ENCODE measurements at places on chromosomes 3 and 15.

DNA sequence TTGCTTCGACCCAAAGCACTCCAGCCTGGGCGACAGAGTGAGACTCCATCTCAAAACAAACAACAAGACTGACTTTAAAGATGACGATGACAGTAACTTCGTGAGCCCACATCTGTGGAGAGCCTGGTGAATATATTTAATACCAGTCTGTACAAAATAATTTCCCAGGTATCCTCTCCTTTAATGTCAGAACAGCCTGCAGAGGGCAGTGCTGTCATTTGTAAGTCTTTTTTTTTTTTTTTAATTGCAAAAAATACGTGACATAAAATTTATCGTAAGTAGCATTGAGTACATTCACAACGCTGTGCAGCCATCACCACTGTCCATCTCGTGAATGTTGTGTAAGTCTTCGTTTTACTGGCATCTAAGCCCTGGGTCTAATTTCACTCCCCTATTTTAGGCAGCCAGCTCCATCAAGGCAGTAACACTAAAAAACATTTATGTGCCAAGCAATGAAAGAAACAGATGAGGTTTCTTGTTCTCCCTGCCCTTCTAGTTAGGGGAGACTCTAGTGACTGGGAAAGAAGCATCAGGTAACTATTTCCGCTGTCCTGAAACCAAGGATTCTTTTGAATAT lies 1.4 kb downstream of the HTD2 start:
- DNase-seq = peak; percentile 67

DNA sequence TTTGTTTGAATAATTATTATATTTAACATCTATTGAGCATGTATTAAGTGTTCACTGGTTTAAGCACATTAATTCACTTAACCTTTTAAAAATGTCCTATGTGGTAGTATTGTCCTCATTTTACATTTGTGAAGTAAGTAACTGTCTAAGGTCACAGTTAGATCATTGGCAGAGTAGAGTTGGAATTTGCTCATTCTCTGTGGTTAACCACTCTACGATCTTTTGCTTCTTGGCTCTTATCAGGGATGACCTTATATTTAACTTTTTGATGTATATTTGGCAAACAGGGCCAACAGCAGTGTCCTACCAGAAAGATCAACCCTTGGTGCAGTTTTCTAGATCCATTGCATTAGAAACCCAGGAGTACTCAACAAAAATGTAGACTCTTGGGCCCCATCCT lies 34.0 kb downstream of the PXK start:
- no peak for DNase-seq

GRCh38 chr3:1774597-1774996 lies 324.1 kb upstream of the CNTN4 start:
- DNase-seq = no peak

- DNase-seq = no peak
These were observed 477.8 kb upstream of the RGMA start for GRCh38 chr15:93566762-93567161.

DNA sequence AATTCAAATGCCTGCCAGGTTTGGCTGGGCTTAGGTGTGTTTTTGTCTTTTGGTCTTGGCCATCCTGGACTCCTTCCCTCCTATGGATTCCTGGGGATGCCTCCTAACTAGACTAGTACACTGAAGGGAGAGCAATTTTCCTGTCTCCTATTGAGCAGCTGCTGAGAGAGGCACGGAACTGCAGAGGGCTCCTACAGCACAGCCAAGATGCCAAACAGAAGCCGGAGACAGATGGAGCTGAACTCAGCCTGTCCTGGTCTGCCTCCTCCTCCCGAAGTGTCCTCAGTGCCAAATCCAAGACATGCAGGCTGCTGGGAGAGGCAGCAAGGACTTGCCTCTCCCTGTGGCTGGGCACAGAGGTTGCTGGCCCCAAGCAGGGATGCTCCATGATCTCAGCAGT lies 256.6 kb upstream of the PROK2 start:
- no peak for DNase-seq

DNA sequence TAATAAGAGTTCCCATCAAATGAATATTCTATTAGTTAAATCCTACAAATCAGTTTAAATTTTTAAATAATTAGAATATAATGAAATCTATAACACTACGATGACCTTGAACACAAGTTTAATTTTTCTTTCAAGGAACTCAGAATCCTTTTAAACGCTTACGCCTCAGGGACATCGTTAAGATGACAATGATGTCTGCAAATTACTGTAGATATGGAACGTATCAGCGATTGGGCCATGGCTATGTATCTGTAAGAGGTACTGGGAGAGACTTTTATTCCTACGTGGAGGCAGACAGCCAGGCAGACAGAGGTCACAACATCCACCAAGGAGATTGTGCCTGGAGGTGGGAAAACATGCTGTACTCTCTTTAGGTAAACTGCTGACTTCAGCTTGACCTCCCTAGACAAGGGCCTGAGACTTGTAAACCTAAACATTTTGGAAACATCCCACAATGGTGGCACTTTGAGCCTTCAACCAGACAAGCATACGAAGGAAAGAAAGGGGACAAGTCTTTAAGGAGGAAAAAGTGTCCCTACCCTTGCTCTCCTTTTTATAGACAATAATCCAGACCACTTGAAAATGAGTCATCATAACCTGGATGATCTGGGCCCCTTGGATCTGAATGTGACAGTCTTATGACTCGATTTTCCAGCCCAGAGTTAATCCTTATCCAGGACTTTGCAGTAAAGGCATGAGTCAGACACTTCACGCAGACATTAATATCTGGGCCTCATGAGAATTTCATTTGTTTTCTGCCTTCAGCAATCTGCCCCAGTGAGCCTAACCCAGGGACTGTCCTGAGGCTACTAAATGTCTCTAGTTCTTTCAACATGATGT lies 6.8 kb upstream of the LDHAL6B start:
- no peak for DNase-seq

- no peak for DNase-seq
These were observed at the start of gene NECTIN3 for GRCh38 chr3:111071257-111072030. Gene NECTIN3, plus strand, starts transcription at chr3:111071816. Its CDS starts 202 bp downstream, at chr3:111072018.

GRCh38 chr3:138681463-138682220 lies 73.1 kb downstream of the FAIM start:
- no peak for DNase-seq

DNA sequence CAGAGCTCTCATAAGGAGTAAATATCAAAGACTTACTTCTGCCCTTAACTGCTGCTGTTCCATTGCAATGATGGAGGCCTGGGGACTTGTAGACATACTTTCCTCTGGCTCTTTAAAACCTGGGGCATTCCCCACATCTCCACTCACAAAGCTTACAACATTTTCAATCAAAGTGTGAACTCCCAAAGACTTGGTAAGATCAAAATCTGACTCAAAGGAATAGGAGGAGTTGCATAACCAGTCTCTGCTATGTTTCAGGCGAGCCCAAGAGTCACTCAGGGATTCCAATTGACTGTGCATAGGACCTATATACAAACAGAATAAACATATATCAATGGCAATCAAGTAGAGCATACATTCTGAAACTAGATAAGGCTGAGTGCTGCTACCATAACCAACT lies 101.5 kb downstream of the FBXL22 start:
- DNase-seq = no peak

- DNase-seq = no peak
These were observed 85.3 kb downstream of the SEMA5B start for GRCh38 chr3:122942239-122942638.

DNA sequence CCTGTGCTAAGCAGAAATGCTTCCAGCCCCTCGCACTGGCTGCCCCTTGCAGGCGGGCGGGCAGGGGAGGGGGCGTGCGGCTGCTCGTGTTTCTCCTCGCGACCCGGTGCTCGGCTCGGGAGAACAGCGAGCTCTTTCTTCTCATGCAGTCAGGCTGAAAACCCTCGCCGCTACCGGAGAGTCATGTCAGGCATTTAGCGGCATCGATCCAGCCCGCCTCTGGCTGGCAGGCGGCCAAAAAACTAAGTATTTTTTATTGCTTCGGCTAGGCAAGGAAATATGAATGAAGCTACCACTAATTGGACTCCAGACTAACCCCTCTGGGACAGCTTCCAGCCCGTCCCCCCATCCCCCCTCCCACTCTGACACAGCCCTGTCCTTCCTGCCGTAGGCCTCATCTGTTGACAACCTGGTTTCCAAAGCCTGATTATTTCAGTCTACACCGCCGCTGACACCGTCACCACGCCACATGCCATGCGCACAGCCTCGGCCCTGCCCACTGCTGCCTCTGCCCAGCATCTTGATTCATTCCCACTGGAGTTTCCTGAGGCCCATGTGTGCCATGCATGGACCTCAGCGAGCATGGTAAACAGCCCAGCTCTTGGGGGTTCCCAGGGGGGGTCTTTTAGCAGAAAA lies 35.3 kb downstream of the TLE3 start:
- no peak for DNase-seq

DNA sequence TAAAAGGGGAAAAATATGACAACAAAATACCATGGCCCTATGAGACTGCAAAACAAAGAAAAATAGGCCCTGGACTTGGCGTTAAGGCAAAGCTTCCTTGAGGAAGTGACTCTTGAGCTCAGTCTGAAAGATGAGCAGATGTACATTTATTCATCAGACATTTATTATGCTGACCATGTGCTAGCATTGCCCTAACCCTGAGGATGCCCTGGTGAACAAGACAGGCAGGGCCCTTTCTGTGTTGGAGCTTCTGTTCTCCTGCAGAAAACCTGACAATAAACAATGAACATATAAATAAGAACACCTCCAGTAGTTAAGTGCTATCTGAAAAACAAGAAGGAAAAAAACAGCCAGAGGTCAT lies 12.4 kb downstream of the TF start:
- DNase-seq = no peak

DNA sequence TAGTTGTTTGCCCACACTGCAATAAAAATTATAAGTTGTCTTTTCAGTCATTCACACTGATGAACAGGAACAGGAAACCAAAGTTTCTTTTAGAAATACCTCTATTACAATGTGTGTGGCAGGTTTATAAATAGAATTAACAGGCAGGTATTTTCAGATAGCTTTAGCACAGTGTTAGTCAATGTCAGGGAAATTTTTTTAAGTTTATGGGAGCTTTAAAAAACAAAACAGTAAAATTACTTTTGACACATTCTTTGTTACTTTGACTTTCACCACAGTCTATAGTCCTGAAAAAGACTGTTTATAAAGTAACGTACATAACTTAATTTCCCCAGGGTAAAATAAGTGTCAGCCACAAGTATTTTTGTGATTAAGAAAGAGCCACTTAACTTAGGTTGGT lies 38.1 kb downstream of the SERPINI1 start:
- DNase-seq = no peak

DNA sequence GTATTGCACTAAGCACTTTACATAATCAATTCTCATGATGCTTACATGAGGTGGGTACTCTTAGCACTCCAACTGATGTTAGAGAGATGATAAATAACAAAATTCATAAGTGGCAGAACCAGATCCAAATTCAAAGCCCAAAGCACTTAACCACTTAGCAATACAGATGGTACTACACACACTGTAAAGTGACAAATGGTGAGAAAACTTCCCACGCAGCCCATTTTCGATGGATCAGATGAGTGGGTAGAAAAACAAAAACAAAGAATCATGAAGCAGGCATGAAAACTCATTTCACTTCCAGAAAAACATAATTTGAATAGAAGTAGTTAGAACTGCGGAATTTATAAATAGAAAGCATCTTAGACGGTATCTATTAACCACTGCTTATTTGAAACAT lies 66.2 kb downstream of the FRMD4B start:
- no peak for DNase-seq

DNA sequence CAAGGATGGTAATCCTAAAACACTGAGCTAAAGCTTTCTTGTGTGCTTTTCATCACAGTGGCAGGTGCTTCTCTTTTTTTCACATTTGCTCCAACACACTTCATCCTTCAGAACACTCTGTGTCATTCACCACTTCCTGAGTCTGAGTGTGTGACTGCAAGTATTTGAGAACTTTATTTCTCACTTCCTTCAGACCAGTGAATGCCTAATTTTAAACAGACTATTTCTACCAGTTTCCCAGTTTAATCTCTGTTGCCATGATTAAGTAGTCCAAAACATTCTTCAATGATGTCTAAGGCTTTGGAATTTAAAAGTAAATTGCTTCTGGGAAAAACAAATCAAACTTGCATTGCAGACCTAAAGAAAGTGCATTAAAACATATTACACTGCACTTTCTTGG lies 541.2 kb downstream of the RBMS3 start:
- no peak for DNase-seq

DNA sequence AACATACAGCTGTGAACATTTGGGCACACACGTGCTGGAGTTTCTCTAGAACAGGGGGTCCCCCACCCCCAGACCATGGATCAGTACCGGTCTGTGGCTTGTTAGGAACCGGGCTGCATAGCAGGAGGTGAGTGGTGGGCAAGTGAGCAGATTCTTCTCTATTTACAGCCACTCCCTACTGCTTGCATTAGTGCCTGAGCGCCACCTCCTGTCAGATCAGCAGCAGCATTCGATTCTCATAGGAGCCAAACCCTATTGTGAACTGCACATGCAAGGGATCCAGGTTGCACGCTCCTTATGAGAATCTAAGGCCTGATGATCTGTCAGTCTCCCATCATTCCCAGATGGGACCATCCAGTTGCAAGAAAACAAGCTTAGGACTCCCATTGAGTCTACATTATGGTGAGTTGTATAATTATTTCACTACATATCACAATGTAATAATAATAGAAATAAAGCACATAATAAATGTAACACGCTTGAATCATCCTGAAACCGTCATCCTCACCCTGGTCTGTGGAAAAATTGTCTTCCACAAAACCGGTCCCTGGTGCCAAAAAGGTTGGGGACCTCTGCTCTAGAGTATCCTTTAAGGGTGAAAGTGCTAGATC lies 25.8 kb downstream of the CHRM5 start:
- no peak for DNase-seq

All from hematopoietic multipotent progenitor cell treated with erythropoietin and hydrocortisone succinate and interleukin-3 and kit ligand, for 17 days (in vitro differentiated cells).